ENCODE measurements at places on chromosomes 11 and 22.

- no peak for DNase-seq
These were observed 60.2 kb downstream of the DHCR7 start for GRCh38 chr11:71387784-71388636.

DNA sequence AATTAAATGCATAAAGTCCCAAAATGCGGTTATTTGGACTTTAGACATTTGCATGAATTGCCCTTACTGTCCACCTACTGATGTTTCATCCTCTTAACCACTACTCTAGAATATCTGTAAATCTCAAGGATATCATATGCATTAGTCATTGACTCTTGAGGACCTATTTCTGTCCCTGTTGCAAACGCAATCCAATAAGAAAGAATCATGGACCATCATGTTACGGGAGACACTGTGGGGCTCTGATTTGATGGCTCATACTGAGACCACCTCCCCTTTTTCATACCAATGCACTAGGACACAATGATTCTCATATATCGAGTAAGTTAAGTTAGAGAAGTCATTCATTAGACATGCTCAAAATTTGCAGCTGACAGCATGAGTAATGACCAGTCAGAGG, 14.4 kb downstream of the POU2AF2 start:
- no peak for DNase-seq

- DNase-seq, result no peak
These were observed 78.2 kb upstream of the NARS2 start for GRCh38 chr11:78652843-78653239.

- no peak for DNase-seq
These were observed 21.9 kb upstream of the POLD3 start for GRCh38 chr11:74570266-74571061.

DNA sequence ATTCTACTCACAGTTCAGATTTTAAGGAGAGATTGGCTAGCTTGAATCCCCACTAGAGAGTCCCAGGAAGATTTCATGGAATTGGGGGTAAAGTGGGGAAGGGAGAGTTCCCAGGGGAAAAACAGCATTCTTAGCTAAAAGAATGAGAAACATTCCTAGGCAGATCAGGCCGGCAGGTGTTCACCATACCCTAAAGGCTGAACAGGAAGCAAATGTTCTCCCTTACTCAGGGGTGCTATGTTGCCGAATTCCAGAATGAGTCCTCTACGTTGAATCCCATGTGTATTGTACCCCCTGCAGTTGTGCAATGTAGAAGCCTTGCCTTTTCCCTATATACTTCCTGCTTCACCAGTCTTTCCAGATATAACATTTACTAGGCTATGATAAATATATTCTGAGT, 135.2 kb upstream of the NCAM1 start:
- no peak for DNase-seq

GRCh38 chr11:121699801-121700200, 247.0 kb upstream of the SORL1-AS1 start:
- DNase-seq, result no peak

DNA sequence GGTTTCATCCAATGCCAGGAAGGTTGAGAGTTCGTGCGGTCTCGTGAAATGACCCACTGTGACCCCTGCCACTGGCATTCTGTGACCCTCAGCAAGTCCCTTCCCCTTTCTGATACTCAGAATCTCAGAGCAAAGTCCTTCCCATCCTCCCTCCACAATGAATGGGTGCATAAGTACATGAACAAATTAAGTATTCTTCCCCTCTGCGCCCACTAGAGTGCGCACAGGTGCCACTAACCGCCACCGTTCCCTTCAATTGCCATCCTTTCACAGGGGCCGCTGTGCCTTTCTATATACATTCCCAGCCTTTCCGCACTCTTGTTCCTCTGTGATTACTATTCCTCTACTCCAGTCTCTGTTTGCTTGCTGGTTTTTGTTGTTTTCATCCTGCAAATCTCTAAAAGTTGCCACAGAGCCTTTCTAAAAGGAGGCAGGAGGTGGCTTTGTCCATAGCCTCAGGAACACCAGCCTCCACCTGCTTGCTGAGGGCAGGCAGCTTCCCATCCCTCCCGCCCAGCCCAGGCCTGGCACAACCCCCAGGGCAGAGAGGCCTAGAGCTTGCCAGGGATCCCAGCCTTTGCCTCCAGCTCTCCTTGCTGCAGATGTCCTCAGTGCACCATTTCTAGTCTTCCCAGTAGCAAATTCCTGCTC, 6.7 kb upstream of the AP1B1 start:
- DNase-seq, result peak; percentile 33

DNA sequence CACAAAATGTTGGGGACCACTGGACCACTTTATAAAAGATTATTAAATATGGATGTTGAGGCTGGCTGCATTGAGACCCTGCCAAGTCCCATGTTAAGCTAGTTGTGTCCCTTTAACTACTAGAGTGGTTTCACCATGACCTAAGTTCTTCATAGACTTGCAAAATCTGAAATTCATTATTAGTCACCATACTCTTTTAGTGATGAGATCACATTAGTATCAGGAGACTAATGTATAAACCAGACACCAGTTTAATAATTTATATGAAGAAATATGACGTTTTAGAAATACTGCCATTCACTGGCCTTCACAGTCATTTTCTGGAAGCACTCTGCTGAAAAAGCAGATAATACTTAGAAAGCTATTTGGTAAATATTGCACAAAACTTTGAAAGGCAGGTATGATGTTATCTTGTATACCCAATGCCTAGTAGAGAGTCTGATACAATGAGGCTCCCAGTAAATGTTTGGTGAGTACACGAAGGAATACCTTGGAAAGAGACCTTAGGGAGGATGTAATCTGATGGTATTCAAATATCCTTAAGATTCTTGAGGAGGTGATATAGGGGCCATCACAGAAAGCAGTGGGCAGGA, 728.2 kb upstream of the ANO5 start:
- no peak for DNase-seq

GRCh38 chr11:64283092-64283491, 1.4 kb downstream of the BAD start:
- no peak for DNase-seq

GRCh38 chr11:1479678-1480118, 6.9 kb downstream of the MOB2 start:
- DNase-seq, result no peak
